ENCODE measurements at places on chromosomes 13 and 19. TPM values are rescaled to one million over a fixed set of nuclear protein-coding genes. Genes with fewer than 3 reads are reported as not detected.

Gene RDH8
- not detected for total RNA-seq

Gene ANKRD27
- total RNA-seq = 31.5 TPM

Gene FPR1
- total RNA-seq = 4.4 TPM

Gene MBNL2
- 66.0 TPM for total RNA-seq

GRCh38 chr13:108463340-108463739 is 166.1 kb upstream of the MYO16 start:
- DNase-seq = peak; percentile 13

GRCh38 chr13:75945841-75946482 is 309.8 kb downstream of the LMO7 start:
- DNase-seq = no peak

DNA sequence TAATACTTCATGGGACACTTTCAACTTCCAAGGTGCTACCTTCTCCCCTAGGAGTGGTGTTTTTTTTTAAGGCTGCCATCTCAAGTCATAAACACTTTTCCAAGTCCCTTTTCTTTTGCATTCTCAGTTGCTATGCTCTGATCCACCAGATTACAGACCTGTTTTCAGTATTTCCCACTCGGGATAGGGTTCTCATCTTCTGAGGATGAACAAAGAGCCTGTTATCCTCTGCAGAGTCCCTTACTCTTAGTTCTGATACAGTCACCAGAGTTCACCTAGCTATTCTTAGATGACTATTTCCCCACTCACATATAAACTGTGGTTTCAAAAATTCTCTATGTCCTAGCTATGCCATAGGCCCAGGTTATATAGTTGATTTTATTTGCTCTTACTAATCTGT is 15.9 kb downstream of the ZDHHC20 start:
- no peak for DNase-seq

- DNase-seq = no peak
These were observed 2532.9 kb downstream of the PCDH9 start for GRCh38 chr13:64697226-64697625.

DNA sequence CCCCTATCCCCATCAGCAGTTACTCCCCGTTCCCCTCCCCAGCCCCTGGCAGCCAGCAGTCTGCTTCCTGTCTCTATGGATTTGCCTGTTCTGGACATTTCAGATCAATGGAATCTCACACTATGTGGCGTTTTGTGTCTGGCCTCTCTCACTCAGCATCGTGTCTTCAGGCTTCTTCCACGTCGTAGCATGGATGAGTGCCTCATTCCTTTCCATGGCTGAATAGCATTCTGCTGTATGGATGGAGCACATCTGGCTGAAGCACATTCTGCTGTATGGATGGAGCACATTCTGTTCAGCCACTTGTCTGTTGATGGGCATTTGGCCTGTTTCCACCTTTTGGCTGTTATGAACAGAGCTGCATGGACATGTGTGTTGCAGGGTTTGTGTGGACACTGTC is 29.5 kb downstream of the CRTC1 start:
- DNase-seq = peak; percentile 58

GRCh38 chr13:112956571-112957294 is 12.3 kb upstream of the MCF2L start:
- DNase-seq = no peak

DNA sequence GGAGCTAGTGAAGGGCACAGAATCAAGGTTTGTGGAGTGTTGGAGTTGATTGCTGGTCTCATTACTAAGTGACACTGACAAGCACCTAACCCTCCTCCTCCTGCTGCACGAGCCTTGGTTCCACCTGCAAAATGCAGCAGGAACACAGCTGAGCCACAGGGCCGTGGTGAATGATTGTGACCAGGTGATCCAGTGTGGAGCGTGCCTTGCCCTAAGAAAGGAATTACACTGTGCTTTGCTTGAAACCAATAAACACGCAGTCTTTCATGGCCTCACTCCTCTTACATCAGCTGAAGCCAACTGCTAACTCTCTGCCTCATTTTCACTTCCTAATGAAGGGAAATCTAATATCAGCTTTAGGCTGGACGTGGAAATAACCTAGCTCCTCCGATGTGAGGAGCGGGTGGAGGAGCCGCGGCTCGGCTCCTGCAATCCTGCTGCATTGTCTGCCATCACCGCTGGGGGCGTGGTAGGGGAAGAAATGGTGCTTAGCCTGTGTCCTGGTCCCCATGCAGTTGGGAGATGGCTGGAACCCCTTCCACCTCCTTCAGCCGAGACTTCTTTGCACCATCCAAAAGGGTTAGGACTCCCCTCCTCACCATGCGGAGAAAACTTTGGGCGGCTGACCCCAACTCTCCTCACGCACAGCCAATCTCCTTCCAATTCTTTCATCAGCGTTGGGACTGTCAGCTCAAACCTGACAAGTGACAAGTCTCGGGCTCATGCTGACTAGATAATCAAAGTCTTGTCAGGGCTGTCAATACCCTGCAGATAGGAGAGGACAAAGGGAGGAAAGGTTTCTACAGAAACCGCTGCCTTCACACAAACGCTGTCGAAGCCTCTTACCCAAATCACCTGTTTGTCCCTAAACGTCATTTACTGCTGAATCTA is 427.9 kb downstream of the ZNF536 start:
- DNase-seq = no peak

GRCh38 chr19:15517778-15518177 is 9.5 kb downstream of the CYP4F22 start:
- DNase-seq = no peak

GRCh38 chr19:48635263-48635965 is 1.8 kb downstream of the DBP start:
- DNase-seq = peak; percentile 96

DNA sequence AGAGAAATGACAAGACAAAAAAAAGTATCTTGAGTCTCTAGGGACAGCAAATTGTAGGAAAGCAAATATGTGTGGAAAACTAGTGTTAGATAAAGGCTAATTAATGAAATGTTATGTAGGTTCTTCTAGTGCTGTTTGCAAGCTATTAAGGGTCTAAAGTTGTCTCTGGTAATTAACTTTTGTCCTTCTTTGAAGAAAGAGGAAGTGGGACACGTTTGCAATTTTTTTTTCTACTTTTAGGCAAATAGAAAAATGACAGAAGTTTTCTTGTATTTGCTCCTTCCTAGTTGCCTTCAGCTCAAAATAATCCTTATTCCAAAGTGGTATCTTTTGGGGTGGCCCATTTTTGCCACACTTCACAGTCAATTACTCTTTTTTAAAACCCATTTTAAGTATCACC is 1877.7 kb upstream of the PRR20A start:
- no peak for DNase-seq

GRCh38 chr13:73902296-73902695 is 231.9 kb downstream of the KLF12 start:
- no peak for DNase-seq

- no peak for DNase-seq
These were observed 51.0 kb downstream of the DIAPH3 start for GRCh38 chr13:60112771-60113170.

GRCh38 chr13:93409816-93410215 is 183.2 kb downstream of the GPC6 start:
- DNase-seq = no peak

- DNase-seq = no peak
These were observed 349.0 kb downstream of the EFNB2 start for GRCh38 chr13:106186366-106187030.

GRCh38 chr13:111662451-111662850 is 342.0 kb downstream of the TEX29 start:
- DNase-seq = no peak
